ENCODE measurements at places on chromosomes 2 and 18.

- no peak for DNase-seq
Measured at GRCh38 chr2:235191978-235192377, 240.2 kb downstream of the SH3BP4 start.

DNA sequence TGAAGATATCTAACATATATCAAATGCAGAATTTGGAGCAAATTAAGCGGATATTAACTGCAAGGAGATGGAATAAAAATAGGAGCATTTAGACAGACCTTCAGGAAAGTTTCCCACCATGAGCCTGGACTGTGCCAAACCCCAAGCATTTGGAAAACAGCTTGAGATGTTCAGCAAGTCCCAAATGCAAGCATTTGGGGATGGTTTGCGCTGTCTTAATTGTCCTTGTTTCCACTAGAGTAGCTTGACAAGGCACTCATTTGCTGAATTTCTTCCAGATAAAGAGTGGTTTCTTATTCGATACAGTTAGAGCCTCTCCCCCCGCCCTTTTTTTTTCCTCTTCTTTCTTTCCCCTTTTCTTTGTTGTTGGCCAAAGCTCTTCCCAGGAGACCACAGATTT, 77.1 kb upstream of the CDC42EP3 start:
- no peak for DNase-seq

DNA sequence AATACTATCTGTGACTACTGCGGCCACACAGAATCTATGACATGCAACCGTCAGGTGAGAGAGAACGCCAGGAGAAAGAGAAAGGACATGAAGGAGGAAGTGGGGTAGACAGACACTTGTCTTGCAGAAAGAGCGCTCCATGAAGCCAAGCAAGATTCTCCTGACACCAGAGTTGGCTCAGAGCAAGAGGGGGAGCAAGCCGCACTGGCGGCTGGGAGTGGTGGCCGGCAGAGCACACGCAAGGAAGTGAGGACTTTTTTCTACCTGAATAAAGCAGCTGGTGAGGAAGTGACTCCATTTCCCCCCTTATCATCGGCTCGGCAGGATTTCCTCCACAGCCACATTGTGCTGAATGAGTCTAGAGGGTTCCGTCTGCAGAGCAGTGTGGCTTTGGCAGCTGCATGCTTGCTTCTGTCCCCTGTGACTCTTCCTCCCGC, 181.6 kb downstream of the BCL2 start:
- DNase-seq = no peak

- no peak for DNase-seq
Measured at GRCh38 chr2:10215393-10215935, 87.2 kb upstream of the HPCAL1 start.

- no peak for DNase-seq
Measured at GRCh38 chr2:237878-238277, 26.0 kb downstream of the SH3YL1 start.

DNA sequence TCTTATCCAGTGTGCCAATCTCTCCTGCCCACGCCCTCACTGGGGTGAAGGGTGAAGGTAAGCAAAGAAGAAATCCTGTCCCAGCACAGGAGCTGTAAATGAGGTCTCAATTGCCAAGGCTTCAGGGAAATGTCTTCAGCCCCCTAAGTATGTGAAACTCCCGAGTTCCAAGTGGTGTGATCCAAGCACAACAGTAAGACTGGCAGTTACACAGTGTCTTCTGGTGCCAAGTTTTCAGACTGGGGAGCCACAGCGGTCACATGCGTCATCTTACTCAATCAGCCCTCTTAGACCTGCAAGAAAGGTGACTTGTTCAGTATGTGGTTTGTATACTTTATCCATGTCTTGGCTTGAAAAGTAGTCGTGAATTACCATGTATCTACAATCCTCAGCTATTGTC, 55.0 kb upstream of the SPRED2 start:
- DNase-seq = no peak

GRCh38 chr2:226030788-226031646, 631.5 kb downstream of the NYAP2 start:
- no peak for DNase-seq

DNA sequence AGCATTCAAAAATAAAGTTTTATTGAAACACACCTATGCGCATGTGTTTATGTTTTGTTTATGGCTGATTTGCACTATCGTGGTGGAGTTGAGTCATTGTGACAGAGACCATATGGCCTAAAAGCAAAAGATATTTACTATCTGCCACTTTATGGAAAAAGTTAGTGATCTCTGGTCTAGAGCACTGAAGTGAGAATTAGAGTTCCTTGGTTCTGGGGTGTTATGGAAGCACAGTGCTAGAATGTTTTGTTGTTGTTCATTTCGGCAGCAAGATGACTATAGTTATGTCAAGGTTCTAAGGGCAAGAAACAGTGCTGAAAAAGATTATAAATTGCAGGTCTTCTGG, 416.5 kb downstream of the SLC4A3 start:
- DNase-seq = no peak

GRCh38 chr2:60954139-60954538, 63.4 kb upstream of the PEX13 start:
- DNase-seq = no peak
